ENCODE measurements at places on chromosomes 1 and 21.

DNA sequence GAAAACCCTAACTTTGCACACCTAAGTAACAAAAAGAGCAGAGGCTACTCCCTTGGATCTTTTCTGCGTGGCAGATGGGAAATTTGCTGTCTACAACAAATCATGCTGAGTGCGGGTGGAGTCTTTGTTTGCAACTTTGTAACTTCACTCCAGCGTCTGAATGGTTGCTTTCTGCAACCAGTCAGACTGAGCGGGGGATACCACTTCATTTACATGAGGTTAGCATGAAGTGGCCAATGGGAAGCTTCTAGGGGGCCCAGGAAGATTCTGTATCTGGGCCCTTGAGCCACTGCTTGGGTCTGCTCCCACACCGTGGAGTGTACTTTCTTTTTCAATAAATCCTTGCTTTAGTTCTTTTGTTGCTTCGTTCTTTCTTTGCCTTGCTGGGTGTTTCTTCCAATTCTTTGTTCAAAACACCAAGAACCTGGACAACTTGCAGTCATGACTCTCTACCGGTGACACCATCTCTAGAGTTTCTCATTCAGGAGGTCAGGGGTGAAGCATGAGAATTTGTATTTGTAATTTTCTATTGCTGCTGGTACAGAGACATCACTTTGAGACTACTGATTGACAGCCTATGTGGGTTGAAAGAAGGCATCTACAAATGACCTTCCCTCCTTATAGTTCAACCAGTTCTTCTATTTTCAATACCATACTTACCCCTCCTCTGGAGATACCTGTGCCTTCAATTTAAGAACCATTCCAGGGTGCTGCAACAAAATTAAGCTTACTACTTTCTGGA is 55.8 kb upstream of the RC3H1 start:
- DNase-seq = no peak

- DNase-seq = no peak
Observed at GRCh38 chr1:209767706-209768105, 11.9 kb downstream of the TRAF3IP3 start.

DNA sequence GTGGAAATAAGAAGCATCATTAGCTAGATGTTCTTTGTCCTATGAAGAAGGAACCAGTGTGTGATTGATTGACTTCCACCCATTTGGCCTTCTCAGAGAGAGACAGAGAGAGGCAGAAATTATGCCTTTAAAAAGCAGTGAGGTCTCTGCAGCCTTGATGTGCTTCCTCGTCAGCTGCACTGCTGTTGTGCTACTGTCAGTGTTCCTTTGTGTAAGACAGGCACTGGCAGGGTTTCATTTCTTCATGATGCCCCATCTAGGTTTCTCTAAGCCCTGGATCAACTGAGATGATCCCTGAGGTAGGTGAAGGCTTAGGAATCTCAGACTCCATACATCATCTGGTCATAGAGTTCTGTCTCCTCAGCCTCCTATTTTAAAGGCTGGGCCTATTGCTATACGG is 34.9 kb downstream of the GPR3 start:
- DNase-seq = no peak

GRCh38 chr1:17723684-17724083 is 31.4 kb upstream of the ACTL8 start:
- no peak for DNase-seq

DNA sequence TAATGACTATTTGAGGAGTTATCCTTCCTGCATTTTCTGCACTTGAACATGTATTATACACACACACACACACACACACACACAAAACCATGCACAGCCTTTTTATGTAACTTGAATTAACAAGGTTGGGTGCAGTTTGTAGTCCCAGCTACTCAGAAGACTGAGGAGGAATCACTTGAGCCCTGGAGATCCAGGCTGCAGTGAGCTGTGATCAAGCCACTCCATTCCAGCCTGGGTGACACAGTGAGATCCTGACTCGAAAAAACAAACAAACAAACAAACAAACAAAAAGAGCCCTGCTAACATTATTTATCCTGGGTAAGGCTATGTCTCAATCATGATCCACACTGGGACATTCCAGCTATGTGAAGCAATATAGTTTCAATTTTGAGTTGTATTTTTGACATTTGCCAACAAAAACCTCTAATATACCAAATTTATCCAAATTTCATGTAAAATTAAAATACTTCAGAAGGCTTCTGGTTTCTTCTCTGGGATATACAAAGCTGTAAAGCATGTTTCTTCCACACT is 156.8 kb downstream of the NTPCR start:
- no peak for DNase-seq

DNA sequence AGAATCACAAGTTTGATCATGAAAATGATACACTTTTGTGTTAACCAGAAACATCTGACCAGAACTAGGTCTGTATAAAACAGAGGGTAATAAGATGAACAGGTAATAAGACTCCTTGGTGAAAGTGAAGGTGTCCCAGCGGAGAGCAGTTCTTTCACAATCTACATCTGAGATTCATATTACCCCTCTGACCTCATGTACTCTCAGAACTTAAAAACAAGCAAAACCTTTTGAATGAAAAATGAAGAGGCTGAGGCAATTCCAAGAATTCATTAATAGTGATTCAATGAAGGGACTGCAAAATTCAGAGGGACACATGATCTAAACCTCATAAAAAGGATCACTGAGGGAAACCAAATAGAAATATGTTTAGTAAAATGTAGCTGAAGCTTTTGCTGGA is 10.9 kb upstream of the MPZL1 start:
- DNase-seq = no peak

- DNase-seq = no peak
Observed at GRCh38 chr1:43214501-43215444, 42.6 kb downstream of the CFAP57 start.

DNA sequence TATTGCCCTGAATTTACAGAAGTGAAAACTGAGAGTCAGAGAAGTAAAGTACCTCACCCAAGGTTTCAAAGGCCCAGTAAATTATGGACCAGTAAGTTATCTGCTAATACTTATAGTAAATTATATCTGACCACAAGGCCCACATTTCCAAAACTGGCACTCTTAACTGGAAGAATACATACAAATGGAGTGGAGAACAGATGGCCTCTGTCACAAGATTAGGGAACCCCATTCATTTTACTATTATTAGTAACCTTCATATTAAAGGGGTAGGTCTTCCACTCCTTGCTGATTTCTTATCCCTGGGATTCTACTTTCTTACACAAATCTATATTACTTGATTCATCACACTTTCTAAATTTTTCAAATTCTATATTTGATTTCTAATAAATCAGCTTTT is 588.8 kb downstream of the NEGR1 start:
- DNase-seq = no peak

- DNase-seq = no peak
Observed at GRCh38 chr1:206419783-206420182, 50.5 kb upstream of the IKBKE start.

GRCh38 chr1:235945775-235946570 is 79.3 kb upstream of the LYST start:
- DNase-seq = no peak

GRCh38 chr1:4787551-4787950 is 133.1 kb downstream of the AJAP1 start:
- DNase-seq = no peak

GRCh38 chr1:46130606-46131005 is 1.8 kb downstream of the PIK3R3 start:
- DNase-seq = no peak

GRCh38 chr1:200247518-200247917 is 162.3 kb downstream of the ZNF281 start:
- DNase-seq = no peak

- no peak for DNase-seq
Observed at GRCh38 chr21:45359451-45360217, 45.3 kb upstream of the COL18A1 start.

DNA sequence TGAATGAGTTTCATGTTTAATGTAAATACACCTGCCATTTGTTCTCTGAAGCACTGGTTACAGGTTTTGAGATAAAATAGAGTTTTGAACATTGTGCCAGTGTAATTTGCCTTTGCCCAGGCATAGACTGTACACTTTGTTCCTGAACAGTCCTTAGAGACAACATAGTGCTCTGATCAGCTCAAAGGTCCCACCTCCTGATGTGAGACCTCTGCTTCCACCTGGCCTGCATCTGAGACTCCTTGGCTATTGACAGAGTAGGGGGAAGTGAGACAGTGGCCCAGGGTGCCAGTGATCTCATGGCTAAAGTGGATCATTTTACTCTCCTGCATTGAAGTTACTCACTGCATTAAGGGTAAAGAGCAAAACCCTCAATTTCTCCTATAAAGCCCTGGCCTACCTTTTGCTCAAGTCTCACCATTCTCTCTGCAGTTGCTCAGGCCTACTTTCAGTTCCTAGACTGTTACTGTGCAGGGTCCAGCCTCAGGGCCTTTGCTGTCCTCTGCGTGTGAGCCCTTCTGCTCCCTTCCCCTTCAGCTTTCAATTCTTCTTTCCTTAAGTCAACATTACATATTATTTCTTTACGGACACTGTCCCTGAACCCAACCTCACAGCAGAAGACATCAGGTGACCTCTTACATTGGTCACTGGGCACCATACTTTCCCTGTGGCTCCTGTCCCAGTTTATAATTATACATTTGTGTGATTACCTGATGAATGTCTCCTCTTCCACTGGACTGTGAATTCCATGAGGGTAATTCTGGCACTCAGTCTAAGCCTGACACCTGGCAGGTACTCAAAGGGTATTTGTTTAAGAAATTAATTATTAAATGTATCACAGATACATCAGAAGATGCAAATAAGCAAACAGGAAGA is 142.9 kb downstream of the ROR1 start:
- no peak for DNase-seq

GRCh38 chr1:155322571-155322952 is 1.9 kb downstream of the RUSC1 start:
- no peak for DNase-seq

DNA sequence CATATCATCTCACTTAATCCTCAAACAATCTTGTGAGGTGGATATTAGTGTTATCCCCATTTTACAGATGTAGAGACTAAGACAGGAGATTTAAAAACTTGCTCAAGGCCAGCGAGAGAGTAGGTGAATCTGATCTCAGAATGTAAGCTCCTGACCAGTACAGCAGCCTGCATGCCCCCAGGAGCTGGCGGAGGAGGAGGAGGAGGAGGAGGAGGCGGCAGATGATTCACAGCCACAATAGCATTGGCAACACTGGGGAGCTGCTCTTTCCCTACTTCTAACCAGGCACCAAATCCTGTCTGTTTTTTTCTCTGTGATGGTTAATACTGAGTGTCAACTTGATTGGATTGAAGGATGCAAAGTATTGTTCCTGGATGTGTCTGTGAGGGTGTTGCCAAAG is 243.2 kb downstream of the ATG4C start:
- DNase-seq = no peak

DNA sequence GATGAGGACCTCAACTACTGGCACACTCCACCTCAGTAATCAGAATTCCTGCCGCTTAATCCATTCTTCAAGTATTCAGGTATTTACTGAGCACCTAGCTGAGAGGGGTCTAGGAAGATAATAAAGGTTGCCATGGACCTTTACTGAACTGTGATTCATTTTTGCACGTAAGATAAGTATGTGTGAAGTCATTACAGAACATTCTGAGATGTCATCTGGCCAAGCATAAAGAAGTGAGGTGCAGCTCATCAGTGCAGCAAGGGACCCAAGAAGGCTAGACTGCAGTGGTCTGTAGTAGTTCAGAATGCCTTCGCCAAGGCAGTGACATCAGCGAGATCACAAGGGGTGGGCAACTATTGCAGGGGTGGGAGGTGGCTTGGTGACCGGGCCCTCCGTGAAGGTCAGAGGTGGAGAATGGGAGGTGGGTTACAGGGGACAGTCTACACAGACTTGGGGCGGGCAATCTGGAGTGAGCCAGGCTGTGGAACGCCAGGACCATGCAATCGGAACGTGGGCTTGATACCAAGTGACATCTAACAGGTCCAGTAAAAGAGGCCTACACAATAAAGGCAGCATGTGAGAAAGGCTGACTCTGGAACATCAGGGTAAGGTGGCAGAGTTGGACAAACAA is 107.4 kb downstream of the SLC45A1 start:
- no peak for DNase-seq

DNA sequence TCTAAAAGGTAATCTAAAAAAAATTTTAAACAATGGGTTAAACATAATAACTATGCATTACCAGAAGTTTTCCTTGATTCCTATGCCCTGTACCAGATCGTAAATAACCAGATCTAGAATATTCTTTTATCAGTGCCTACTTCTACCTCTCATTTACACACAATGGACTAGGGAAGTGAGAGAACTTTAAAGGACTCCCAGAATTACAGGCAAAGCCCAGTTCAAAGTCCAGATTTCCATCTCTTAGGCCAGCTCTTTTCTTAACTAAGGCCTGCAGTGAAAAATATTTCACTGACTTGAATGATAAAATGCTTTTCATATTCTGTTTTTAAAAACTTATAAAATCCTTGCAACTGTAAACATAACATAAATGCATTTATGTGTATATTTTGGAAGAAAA is 32.6 kb downstream of the ESRRG start:
- DNase-seq = no peak

DNA sequence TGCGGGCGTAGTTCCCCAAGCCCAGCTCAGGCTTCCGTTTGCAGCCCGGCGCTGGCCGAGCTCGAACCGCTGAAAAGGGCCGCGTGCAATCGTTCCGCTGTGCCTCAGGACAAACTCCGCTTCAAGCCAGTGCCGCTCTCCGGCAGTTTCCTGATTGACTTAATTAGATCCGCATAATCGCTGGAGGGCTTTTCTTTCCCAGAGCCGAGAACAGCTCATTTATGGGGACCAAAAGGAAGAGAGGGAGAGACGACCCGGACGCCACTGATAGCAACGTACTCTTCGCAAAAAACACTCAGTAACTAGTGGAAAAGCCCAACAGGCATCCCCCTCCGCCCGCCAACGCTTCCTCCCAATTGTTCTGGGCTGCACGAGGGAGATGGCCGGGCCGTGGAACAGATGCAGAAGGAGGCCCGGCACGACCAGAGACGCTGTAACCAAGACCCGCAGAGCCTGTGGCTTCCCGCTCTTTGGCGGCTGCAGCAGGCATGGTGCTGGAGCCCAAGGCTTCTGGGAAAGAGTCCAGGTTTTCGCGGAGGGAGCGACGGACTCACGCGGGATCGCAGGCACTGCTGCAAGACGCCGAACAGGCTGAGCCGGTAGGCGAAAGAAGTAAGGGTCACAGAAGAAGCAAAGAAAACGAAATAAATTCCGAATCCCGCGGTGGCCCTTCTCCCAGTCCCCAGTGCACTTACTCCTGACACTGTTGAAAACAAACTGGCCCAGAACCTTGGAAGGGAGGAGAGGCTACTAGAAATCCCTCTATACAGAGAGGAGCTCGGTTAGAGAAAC is 3.6 kb upstream of the FOXD2 start:
- no peak for DNase-seq

Measured in activated CD4-positive, CD25-positive, alpha-beta regulatory T cell (primary cell).